H7 (cell line): ENCODE measurements at places on chromosomes 4 and X.

DNA sequence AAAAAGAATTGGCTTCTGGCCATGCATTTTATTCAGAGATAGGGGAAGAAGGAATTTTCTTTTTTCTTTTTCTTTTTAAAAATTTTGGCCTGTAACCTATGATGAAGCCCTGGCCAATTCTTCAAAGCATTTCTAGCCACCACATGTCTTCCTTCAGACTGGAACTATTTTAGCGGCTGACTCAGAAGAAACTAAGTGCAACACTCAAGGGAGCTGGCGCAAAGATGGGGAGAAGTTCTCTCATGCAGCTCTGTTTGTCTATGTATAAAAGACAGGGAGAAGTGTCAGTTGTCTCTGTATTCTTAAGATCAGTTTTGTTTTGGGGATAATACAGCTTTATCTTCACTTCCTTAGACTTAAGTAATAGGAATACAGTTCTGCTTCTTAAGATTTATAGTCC lies 46.1 kb downstream of the MBNL3 start:
- no peak for DNase-seq

DNA sequence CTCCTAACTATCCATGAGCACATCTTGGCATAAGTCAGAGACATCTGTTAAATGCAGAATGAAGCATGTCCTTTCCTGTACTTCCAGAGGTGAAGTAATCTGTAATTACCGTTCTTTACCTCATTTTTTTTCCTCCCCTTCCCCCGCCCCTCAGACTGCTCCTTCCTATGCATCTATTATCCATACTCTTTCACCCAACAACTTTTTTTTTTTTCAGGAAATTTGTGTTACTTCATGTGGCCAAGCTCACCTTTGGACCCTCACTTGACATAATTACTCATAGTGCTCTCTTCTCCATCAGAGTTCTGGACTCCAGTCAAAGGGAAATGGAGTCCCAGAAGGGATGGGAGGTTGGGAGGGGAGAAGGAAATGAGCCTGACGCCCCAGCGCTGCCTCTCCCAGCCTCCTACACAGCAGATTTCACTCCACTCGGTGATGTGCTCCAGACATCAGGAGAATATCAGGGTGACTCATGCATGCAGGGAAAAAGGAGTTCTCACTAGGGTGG lies 568.8 kb downstream of the STIM2 start:
- no peak for DNase-seq

DNA sequence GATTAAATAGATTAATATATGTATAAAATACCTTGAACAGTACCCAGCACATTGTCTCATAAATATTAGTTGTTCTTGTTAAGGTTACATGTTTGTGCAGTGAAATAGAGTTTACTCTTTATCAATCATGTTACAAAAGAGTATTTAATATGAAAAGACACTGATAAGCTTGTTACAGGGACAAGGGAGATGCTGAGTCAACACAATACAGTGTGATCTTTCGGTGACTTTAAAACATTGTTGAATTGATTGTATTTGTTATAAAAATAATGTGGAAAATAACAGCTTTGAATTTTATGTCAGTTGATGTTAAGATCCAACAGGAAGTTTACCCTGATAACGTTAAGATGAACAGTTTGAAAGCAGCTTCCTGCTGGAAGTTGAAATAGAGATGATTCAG lies 1.4 kb upstream of the WDR13 start:
- DNase-seq, result no peak

DNA sequence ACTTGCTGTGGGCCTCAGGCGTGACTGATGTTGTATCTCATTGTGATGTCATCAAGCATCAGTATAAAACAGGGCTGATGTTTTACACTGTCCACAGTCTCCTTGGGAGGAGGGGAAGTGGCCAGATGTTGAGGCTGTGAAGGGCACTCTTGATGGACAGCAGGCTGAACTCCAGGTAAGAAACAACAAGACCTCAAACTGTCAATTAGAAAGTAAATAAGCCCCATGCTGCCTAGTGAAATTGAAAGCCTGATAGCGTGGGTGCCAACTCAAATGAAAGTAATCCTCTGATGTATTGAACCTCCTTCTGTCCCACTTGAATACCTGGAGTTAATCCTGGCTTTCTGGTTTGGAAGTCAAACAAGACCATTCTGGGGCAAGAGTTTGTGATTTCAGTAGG lies 19.7 kb downstream of the VSIG1 start:
- no peak for DNase-seq

GRCh38 chr4:77045490-77045889 lies 30.3 kb downstream of the CCNI start:
- DNase-seq, result no peak

- DNase-seq, result no peak
These were observed 7.6 kb upstream of the XPNPEP2 start for GRCh38 chrX:129731228-129731627.

DNA sequence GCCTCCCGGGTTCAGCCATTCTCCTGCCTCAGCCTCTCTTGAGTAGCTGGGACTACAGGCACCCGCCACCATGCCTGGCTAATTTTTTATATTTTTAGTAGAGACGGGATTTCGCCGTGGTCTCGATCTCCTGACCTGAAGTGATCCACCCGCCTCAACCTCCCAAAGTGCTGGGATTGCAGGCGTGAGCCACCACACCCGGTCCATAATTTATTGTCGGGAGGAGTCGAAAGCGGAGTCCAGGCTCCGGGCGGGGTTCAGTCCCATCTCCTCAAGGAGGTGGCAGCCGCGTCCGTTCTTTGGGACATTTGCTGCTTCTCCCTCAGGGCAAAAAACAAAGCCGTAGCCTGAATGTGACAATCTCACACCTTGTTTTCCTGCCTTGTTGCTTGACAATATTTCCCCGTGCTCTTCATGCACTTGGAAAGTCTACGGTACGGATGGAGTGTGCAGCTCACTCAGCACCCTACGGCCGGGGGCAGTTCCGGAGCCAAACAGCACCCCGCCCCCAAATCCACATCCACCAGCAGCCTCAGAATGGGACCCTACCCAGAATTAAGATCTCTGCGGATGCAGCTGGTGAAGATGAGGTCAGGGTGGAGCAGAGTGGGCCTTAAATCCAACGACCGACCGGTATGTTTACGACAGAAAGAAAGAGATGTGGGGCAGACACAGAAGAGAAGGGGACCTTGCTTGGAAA lies 9.6 kb downstream of the GTPBP6 start:
- peak; percentile 39 for DNase-seq

DNA sequence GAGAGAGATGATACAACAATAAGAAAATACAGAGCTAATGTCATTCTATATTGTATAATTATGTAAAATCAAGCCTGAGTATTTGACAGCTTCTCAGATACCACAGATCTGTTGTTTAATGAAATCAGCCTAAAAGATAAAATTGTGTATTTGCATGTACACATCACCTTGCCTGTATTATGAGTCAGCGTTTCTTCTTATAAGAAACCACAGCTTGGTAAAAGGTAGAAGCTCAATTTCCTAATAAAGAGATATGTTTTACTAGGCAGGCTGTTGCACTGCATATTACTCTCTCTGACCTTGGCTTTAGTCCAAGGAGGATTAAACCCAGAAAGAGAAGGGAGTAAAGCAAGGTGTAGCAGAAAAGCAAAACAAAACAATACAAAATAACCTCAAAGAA lies 121.3 kb downstream of the PPARGC1A start:
- no peak for DNase-seq

GRCh38 chrX:86455495-86455894 lies 307.2 kb downstream of the DACH2 start:
- no peak for DNase-seq
